ENCODE measurements at places on chromosomes 4 and X.

GRCh38 chr4:150211016-150211415 lies 132.8 kb downstream of the DCLK2 start:
- DNase-seq: no peak

DNA sequence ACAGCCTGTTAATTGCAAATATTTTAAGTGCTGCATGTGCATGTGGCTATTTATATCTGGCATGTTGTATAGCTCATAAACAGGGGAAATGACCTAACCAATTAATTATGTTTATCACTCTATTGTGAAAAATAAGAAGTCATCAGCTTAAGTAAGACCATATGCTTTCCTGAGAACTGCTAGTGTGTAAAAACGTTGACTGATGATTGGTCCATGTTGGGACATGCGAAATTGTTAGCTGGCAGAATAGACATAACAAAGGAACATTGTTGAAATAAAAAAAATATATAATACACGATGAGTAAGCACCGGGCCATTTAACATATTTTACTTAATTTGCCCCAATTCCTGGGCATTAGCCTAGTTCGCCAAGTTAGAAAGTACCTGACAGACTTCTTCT lies 207.5 kb downstream of the ANK2 start:
- no peak for DNase-seq

- no peak for DNase-seq
These were observed 37.6 kb downstream of the MAGED4B start for GRCh38 chrX:52031371-52031770.

- DNase-seq: no peak
These were observed 836 bp upstream of the PSAPL1 start for GRCh38 chr4:7435471-7436061.

GRCh38 chr4:153483432-153484418 lies 17.6 kb downstream of the TMEM131L start:
- no peak for DNase-seq

GRCh38 chr4:68987007-68987406 lies 35.4 kb upstream of the UGT2A3 start:
- no peak for DNase-seq

GRCh38 chrX:148500423-148501385 lies at the start of gene AFF2:
TSS of gene AFF2 (plus strand) at chrX:148500617. CDS start at chrX:148501098, 481 bp downstream.
- peak; percentile 62 for DNase-seq

GRCh38 chr4:4919927-4920326 lies 60.5 kb downstream of the MSX1 start:
- no peak for DNase-seq

DNA sequence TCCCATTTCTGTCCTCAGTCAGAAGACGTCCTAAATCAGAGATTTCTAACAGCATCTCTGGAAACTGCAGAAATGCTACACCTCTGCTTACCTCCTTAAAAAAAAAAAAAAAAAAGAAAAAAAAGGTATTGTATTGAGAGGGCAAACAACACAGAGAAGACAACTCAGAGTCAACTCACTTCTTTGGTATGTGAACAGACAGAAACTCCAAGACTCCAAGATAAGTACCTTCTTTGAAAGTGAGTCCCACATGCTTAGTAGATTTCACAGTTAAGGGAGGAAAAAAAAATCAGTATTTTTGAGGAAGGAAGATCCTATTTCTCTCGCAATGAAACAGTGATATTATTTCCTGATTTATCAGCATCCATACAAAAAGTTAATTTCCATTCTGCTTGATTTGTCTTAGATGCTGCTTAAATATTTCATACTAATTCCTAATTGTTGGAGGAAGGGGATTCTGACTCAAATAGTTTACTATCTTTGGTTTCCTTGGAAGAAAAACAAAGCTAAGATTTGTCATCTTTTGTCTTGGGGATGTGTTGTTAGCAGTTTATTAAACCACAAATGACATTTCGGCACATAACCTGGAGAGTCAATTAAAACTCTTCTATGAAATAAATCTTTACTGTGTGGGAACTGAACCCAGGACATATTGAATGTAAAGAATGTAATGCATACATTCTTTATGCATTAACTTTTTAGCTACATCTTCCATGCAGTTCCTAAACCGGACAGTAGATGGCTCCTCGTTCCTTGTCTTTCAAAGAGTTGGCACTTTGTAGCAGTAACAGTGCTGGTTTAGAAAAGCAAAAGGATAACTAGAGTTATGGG lies 4.7 kb downstream of the RASGEF1B start:
- DNase-seq: peak; percentile 53

- no peak for DNase-seq
These were observed 73.6 kb downstream of the GABRB1 start for GRCh38 chr4:47104986-47105385.

DNA sequence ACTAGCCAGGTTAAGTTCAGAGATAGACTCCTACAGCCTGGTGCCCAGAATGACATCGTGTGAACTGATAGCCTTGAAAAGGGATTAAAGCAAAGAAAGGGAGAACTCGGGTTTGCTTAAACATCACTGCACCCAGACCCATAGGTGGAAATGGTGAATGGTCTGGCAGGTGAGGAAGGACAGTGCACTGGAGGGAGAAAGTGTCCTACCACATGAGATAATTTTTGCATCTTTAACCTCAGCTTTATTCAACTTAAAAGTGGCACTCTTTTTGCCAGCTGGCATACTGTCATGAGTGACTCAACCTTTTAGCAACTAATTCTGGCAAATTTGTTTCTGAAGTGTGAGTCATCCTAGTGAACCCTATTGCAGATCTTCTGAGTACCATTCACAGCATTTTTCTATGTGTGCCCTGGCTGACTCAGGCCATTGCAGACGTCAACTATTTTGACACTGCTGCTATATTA lies 53.0 kb upstream of the DAPP1 start:
- no peak for DNase-seq

DNA sequence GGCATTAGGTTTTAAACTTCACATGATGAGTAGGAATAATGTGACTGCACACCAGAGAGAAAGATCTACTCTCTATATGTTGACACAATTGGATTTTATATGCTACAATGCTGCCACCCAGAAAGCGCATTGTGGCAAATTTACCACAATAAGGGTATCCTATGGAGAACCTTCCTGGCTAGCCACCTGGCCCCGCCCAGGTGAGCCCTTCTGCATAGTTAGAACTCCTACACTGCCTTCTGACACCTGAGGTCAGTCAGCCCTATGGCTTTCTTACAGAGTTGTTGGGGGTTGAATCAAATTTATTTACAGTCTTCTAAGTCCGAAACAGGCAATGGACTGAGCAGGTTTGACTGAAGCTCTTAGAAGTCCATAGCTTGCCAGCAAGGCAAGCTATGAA lies 153.8 kb upstream of the S100G start:
- no peak for DNase-seq

GRCh38 chr4:108762559-108763225 lies at the start of gene ETNPPL:
TSS of gene ETNPPL (minus strand) at chr4:108763053. CDS start at chr4:108762898, 155 bp downstream.
- peak; percentile 10 for DNase-seq

DNA sequence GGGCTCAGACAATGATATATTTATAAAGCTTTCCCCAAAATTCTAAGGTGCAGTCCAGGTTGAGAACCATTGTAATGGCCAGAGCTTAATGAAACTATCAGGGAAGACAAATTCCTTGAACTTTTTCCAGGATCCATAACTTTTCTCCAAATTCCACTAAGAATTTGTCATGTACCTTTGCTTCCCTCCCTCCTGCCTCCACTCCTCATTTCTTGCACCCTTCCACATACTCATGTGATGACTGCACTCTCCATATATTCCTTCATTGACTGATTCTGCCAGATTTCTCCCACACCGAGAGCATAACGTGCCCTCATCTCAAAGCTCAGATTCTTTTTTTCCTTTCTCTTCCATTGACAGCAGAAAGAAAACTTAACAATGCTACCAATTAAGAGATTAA lies 20.9 kb upstream of the AMELX start:
- no peak for DNase-seq

DNA sequence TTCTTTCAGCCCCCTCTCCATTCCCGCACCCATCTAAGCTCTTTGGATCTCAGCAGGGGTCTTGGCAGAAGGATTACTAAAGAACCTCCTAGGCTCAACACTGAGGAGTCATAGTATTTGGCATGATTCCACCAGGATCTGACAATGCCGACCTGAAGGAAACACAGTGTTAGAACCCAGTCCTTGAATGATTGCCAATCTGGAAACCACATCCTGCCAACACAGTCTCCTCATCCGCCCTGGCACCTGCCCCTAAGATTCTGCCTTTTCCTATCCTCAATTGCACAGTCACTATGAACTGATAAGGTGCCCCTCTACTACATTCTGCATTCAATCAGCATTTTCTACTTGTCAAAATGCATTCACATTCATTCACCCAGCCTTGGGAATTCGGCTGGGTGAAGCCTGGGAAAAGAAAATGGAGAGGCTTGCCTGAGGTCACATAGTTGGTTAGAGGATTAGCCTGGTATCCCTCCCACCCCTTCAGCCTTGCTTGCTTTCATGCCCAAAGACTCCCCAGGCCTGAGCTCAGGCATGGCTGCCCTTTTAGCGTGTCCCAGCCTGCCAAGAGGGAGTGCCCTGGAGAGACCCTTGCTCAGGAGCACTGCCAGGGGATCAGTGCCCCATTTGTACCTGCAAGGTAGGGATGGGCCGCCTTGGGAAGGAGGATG lies 2.2 kb upstream of the CLDN2 start:
- no peak for DNase-seq

- DNase-seq: no peak
These were observed 136.5 kb downstream of the RAB28 start for GRCh38 chr4:13347517-13348125.

- DNase-seq: no peak
These were observed 1.1 kb upstream of the ABLIM2 start for GRCh38 chr4:8159537-8160232.

- DNase-seq: no peak
These were observed 126.9 kb upstream of the GPRIN3 start for GRCh38 chr4:89434364-89434988.

DNA sequence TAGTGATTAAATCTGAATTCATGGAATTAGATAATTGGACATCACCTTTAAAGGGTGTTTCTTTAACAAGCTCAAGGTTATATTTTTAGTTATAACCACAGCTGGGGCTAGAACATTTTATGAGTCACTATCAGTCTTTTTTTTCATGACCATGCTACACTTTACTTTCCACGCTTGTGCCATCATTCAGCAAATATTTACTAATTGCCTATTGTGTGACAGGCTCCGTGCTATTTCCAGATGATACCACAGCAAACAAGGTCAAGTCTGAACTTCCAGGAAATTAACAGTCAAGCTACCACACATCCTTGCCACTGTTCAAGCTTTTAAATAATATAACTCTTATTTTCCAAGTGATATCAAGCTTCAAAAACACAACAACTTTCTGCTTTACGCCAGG lies 16.5 kb downstream of the SPANXN3 start:
- no peak for DNase-seq

DNA sequence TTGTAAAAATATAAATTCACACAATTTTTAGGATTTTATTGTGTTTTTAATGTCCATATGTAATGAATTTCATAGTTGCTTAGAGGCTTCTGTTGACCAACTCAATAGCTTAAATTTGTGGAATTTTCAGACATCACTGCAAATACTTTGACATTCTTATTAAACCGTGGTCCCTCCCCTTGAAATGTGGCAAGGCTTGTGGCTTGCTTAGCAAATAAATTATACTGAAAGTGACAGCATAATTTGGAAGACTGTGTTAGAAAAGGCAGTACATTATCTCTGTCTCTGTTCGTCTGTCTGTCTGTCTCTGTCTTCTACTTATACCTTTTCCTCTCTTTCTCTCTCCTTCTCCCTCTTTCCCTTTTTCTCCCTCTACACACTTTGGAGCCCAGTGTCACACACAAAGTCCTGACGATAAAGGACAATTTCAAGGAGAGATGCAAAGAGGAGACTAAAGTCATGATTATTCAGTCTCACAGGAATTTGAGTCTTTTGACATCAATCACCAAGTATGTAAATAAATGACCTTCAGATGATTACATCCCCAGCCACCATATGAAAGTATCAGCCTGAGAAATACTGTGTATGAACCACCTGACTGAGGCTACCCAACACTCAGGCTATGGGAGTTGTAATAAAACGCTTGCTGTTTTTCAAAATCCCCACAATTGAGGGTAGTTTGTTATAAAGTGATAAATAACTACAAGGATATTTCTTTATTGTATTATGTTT lies 21.0 kb upstream of the UGT2B7 start:
- no peak for DNase-seq

DNA sequence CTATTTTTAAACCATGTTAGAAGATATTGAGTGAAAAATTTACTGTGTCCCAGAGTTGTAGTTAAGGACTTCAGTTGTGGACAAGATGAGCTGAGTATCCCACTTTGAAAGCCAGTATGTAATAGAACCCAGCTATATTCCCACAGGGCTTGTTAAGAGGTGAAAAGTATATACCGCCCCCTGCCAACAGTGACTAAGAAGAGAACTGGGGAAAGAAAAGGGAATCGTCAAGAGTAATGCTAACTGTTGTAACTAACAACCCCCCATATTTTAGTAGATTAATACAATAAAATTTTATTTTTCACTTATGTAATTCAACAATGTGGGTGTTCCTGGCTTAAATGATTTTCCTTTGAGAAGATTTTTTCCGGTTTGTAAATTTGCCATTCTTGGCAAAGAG lies 250.4 kb upstream of the GIMD1 start:
- no peak for DNase-seq

- no peak for DNase-seq
These were observed 3.1 kb downstream of the PNMA6A start for GRCh38 chrX:153075366-153075765.

- no peak for DNase-seq
These were observed 2.9 kb downstream of the ARHGAP4 start for GRCh38 chrX:153922932-153923857.

- DNase-seq: no peak
These were observed 4.5 kb downstream of the RP2 start for GRCh38 chrX:46841346-46841745.

- no peak for DNase-seq
These were observed 3.2 kb downstream of the CXorf38 start for GRCh38 chrX:40644176-40644575.

DNA sequence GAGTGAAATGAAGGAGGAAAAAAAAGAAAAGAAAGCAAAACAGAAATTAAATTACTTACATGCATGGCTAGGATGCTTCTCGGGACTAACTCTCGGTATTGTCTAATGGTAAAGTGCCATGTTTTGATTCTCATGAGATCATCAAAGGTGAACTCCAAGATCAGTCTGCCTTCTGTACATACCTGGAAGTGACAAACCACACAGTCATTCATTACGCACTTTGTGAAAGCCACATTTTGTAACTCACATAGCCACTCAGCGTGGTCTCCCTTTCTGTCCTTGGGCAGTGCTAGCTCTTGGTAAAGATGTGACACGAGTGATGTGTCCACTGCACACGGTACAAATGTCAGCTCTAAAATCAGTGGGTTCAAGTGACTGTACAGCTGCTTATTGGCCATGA lies 309.8 kb downstream of the LDB2 start:
- DNase-seq: no peak

- no peak for DNase-seq
These were observed 153.2 kb upstream of the RPL34 start for GRCh38 chr4:108466936-108467902.

- no peak for DNase-seq
These were observed 158.5 kb downstream of the NSUN7 start for GRCh38 chr4:40908297-40908696.

- no peak for DNase-seq
These were observed 430.9 kb downstream of the C4orf33 start for GRCh38 chr4:129526812-129527211.

- DNase-seq: no peak
These were observed 125.5 kb downstream of the SPRY1 start for GRCh38 chr4:123522081-123522480.

- no peak for DNase-seq
These were observed 425.6 kb downstream of the SMARCA1 start for GRCh38 chrX:129097668-129098067.

- no peak for DNase-seq
These were observed 12.8 kb upstream of the BOD1L1 start for GRCh38 chr4:13640149-13640940.
